ENCODE measurements at places on chromosomes 4 and X.
A peak's percentile ranks its signal among the peaks of the same experiment; 100 is the strongest.

- H3K4me3 ChIP-seq: no peak overlapping the region
- no peaks in the 10 kb centered on the region for H3K36me3 ChIP-seq
- no peak for DNase-seq
- no peaks in the 10 kb centered on the region for H3K27me3 ChIP-seq
Observed at GRCh38 chr4:24209906-24210305, 320.1 kb upstream of the PPARGC1A start.

GRCh38 chrX:150967786-150968185 is 15.3 kb upstream of the HMGB3 start:
- no peak overlapping the region for H3K4me3 ChIP-seq
- H3K27me3 ChIP-seq: peaks cover 6% of the 10 kb centered on the region
- no peaks in the 10 kb centered on the region for H3K36me3 ChIP-seq
- no peak overlapping the region for H3K27ac ChIP-seq
- DNase-seq: no peak

- H3K4me3 ChIP-seq: no peak overlapping the region
- no peaks in the 10 kb centered on the region for H3K36me3 ChIP-seq
- no peaks in the 10 kb centered on the region for H3K4me1 ChIP-seq
- no peak overlapping the region for H3K27ac ChIP-seq
- H3K27me3 ChIP-seq: no peaks in the 10 kb centered on the region
Observed at GRCh38 chr4:25856756-25857155, 6.0 kb downstream of the SEL1L3 start.

DNA sequence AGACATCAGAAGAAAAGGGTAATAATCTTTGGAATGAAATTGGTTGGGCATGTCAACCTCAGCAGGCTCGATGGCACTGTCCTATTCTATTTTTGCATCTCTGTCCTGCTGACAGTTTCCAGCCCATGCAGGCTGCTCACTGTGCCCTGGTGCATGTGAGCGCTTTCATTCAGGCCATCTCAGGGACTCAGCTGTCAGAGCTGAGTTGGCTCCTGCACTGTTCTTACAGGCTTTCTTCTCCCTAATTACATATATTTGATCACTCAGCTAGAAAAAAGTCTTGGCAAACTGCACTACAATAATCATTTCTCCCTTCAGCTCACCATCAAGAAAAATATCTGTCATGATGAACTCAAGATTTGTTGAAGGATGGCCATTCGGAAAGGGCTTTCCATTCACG is 84.7 kb downstream of the RASL11B start:
- H3K27me3 ChIP-seq: no peaks in the 10 kb centered on the region
- no peak for DNase-seq
- no peaks in the 10 kb centered on the region for H3K36me3 ChIP-seq
- H3K4me1 ChIP-seq: peaks cover 4% of the 10 kb centered on the region
- H3K27ac ChIP-seq: no peak overlapping the region

DNA sequence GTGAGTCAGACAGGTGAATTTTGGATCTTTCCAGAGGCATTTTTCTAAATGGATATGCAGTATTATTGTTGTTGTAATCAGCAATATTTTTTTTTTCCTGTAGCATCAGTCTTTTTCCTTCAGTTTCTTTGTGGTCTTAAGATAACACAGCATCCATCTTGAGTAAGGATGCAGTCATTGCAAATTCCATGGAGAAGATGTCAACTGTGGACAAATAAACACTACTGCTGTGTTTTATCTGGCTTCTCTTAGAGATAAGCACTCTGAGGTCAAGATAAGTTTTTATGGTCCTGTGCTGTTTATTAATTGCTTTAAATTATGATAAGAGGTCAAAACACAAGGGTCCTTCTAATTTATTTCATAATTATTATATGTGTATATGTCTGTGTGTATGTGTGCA is 1255.7 kb downstream of the ADGRL3 start:
- H3K36me3 ChIP-seq: no peaks in the 10 kb centered on the region
- no peaks in the 10 kb centered on the region for H3K27me3 ChIP-seq
- DNase-seq: no peak
- no peak overlapping the region for H3K27ac ChIP-seq
- H3K4me1 ChIP-seq: no peaks in the 10 kb centered on the region
- H3K4me3 ChIP-seq: no peak overlapping the region

- H3K4me3 ChIP-seq: no peak overlapping the region
- H3K4me1 ChIP-seq: no peaks in the 10 kb centered on the region
- no peak overlapping the region for H3K27ac ChIP-seq
Observed at GRCh38 chr4:105509714-105510113, 35.9 kb upstream of the PPA2 start.

GRCh38 chrX:42450228-42450627 is 327.7 kb downstream of the PPP1R2C start:
- no peak for DNase-seq
- H3K27me3 ChIP-seq: no peaks in the 10 kb centered on the region
- no peaks in the 10 kb centered on the region for H3K4me1 ChIP-seq
- no peak overlapping the region for H3K4me3 ChIP-seq

DNA sequence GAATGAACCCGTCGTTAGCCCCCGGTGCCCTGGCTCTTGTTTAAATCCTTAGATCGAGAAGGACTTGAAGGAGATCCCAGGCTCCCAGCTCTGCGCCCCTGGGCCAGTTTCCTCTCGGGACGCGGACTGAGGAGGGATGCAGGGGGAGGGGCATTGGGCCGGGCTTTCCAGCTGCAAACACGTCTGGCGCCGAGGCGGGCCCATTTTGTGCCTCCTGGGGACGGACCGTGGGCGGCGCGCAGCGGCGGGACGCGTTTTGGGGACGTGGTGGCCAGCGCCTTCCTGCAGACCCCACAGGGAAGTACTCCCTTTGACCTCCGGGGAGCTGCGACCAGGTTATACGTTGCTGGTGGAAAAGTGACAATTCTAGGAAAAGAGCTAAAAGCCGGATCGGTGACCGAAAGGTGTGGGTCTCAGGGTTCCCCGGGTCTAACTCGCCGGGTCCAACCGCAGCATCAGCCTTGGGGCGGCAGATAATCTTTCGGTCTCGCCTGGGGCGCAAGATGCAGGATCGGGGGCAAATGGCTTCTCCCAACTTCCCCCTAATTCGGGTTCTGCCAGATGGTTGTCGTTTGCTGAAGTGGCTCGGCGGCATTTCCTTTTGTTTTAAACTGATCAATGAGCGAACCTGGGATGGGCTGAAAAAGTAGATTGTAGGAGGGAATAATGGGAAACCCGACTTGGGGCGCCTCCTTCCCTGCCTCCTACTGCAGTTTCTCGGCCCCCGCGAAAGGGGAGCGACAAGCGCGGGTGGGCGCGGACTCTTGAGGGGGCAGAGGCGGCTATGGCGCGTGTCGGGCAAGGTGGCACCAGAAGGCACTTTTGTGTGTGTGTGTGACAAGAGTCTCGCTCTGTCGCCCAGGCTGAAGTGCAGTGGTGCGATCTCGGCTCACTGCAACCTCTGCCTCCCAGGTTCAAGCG is 2.9 kb downstream of the PDGFRA start:
- peaks cover 30% of the 10 kb centered on the region for H3K4me1 ChIP-seq
- H3K4me3 ChIP-seq: peak overlapping the region; percentile 60
- no peak overlapping the region for H3K27ac ChIP-seq
- peaks cover 45% of the 10 kb centered on the region for H3K27me3 ChIP-seq
- H3K36me3 ChIP-seq: no peaks in the 10 kb centered on the region

- H3K4me1 ChIP-seq: no peaks in the 10 kb centered on the region
- DNase-seq: no peak
- no peak overlapping the region for H3K4me3 ChIP-seq
- H3K27ac ChIP-seq: no peak overlapping the region
Observed at GRCh38 chr4:81217779-81218178, 2.8 kb upstream of the PRKG2 start.

GRCh38 chrX:70427365-70427764 is 4.3 kb downstream of the GDPD2 start:
- no peaks in the 10 kb centered on the region for H3K36me3 ChIP-seq
- no peaks in the 10 kb centered on the region for H3K4me1 ChIP-seq

- no peak for DNase-seq
- H3K4me1 ChIP-seq: no peaks in the 10 kb centered on the region
- no peaks in the 10 kb centered on the region for H3K36me3 ChIP-seq
- H3K4me3 ChIP-seq: no peak overlapping the region
- no peaks in the 10 kb centered on the region for H3K27me3 ChIP-seq
- no peak overlapping the region for H3K27ac ChIP-seq
Observed at GRCh38 chr4:138238521-138239292, 3.4 kb downstream of the SLC7A11 start.

DNA sequence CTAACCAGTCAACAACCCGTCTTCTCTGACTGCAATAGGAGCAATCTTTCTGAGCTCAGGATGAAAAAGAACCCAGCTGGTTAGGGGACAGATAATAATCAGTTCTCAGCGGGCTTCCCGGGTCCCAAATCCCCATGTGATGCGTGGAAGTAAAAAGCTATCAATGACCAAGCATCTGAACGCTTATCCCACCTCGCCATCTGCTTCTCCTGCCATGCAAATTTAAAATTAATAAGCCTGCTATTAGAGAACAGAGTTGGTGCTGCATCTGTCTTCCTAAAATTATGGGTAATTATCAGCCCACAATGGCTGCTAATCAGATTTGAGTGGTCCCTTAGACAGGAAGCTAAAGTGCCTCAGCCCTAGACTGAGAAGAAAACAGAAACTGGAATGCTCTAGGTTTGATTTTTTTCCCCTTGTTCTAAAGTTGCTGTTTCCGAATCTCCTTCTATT is 37.5 kb downstream of the AFAP1 start:
- H3K4me1 ChIP-seq: no peaks in the 10 kb centered on the region
- H3K36me3 ChIP-seq: no peaks in the 10 kb centered on the region
- no peak overlapping the region for H3K4me3 ChIP-seq
- no peaks in the 10 kb centered on the region for H3K27me3 ChIP-seq
- H3K27ac ChIP-seq: no peak overlapping the region

DNA sequence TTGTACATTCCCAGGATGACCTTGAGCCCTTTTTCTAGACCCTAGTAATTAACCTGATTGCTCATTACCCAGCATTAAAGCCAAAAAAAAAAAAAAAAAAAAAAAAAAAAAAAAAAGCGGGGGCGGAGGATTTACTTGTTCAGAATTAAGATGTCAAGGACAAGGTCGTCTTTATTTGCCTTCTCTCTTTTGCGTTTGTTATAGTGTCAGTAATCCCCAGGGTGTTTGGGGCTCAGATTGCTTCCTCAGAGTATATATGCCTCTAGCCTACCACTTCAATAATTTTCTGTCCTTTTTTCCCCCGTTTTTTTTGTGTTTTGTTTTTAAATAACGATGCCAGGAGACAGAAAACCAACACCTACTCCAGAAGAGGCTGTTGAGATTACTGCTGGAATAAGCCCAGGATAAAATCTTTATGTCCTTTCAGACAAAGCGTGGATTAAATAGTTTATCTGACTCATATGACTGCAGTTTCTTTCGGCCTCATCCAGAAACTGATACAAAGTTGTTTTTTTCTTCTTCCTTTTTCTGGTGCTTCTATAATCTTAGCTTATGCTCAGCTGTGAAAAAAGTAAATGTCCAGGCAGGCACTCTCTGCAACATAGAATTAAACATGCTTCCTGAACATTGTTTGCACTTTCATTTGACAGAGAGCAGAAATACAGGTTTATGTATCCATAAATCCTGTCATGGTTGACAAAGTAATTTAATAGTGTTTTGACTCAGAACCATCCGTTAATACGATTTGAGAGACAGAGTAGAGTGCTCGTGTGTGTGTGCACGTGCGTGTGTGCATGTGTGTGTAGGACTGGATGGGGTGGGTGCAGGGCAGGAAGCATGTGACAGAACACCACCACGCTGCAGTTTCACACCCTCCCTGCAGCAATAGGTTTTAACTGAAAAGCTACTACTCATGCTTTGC is 138.6 kb downstream of the AFF1 start:
- H3K4me1 ChIP-seq: peaks cover 73% of the 10 kb centered on the region
- H3K27me3 ChIP-seq: no peaks in the 10 kb centered on the region
- H3K27ac ChIP-seq: peak overlapping the region; percentile 43
- H3K4me3 ChIP-seq: peak overlapping the region; percentile 6

DNA sequence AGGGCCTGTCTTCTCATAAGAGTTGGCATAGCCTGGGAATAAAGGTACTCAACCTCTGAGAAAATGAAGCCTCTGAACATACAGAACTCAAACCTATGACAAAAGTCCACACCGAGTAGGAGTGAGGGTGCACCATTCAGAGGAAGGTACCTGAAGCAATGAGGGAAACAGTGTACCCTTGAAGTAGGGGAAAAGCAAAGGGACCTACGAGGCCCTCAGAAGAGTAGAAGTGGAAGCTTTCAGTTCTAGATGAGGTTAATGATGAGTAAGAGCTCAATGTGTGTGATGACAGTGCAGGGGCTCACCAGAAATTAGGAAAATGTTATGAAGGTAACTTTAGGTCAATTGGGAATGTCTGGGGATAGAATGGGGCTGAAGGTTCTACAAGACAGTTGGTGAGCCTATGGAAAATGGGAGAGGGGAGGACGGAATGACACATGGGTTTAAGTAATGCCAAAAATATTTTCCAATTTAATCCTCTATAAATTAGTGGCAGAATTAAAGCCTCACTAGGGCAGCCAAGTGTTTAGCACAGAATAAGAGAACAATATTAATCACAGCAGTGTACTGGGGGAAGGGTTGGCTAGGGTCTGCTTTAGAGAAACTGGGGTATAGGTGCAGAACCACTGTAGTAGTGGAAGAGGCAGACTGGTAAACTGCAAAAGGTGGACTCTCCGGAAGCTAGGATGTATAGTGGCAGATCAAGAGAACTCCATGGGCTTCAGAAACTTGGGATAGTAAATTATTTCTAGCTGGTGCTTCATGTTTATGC is 39.8 kb downstream of the RAB33A start:
- H3K36me3 ChIP-seq: no peaks in the 10 kb centered on the region
- no peaks in the 10 kb centered on the region for H3K4me1 ChIP-seq
- H3K4me3 ChIP-seq: no peak overlapping the region
- no peak overlapping the region for H3K27ac ChIP-seq
- no peak for DNase-seq
- no peaks in the 10 kb centered on the region for H3K27me3 ChIP-seq

GRCh38 chrX:49972328-49972860 is 50.0 kb downstream of the CLCN5 start:
- H3K4me3 ChIP-seq: no peak overlapping the region
- no peak for DNase-seq
- H3K36me3 ChIP-seq: no peaks in the 10 kb centered on the region
- H3K4me1 ChIP-seq: no peaks in the 10 kb centered on the region
- no peaks in the 10 kb centered on the region for H3K27me3 ChIP-seq

GRCh38 chr4:176789955-176790354 is 2.8 kb downstream of the VEGFC start:
- no peak overlapping the region for H3K27ac ChIP-seq
- no peaks in the 10 kb centered on the region for H3K27me3 ChIP-seq
- no peaks in the 10 kb centered on the region for H3K4me1 ChIP-seq
- DNase-seq: peak; percentile 46
- H3K36me3 ChIP-seq: no peaks in the 10 kb centered on the region
- no peak overlapping the region for H3K4me3 ChIP-seq

- no peak overlapping the region for H3K4me3 ChIP-seq
- H3K36me3 ChIP-seq: no peaks in the 10 kb centered on the region
- no peak overlapping the region for H3K27ac ChIP-seq
- no peaks in the 10 kb centered on the region for H3K27me3 ChIP-seq
- no peaks in the 10 kb centered on the region for H3K4me1 ChIP-seq
Observed at GRCh38 chr4:108345862-108346817, 177.4 kb upstream of the LEF1 start.
